ENCODE measurements at places on chromosomes 16 and 17. TPM values are rescaled to one million over a fixed set of nuclear protein-coding genes. Genes with fewer than 3 reads are reported as not detected.

GRCh38 chr16:4207683-4208340 is 34.1 kb downstream of the SRL start:
- no peaks in the 10 kb centered on the region for H3K27me3 ChIP-seq
- DNase-seq = no peak
- H3K36me3 ChIP-seq = no peaks in the 10 kb centered on the region
- no peak overlapping the region for H3K4me3 ChIP-seq
- H3K27ac ChIP-seq = no peak overlapping the region

DNA sequence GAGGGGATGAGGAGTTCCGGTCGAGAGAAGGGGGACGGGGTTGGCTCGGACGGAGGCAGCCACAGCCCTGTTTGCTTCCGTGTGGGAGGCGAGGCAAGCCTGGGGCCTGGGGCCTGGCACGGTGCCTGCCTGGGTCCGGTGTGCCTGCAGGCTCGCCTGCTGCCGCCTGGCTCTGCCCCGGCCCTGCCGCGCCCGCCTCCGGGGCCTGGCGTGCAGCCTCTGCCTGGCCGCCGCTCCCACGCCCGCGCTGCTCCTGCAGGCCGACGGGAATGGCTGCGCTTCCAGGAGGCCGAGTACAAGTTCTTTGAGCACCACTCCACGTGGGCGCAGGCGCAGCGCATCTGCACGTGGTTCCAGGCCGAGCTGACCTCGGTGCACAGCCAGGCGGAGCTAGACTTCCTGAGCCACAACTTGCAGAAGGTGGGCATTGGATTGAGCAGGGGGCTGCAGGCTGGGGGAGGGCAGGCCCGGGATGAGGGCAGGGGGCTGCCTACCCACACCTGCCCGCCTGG is 53.1 kb downstream of the MRC2 start:
- no peak overlapping the region for H3K4me3 ChIP-seq
- no peaks in the 10 kb centered on the region for H3K27me3 ChIP-seq
- no peak for DNase-seq
- H3K36me3 ChIP-seq = peaks cover 20% of the 10 kb centered on the region
- H3K4me1 ChIP-seq = no peaks in the 10 kb centered on the region
- no peak overlapping the region for H3K27ac ChIP-seq

GRCh38 chr16:30113711-30114333 is 485 bp upstream of the GDPD3 start:
- no peaks in the 10 kb centered on the region for H3K27me3 ChIP-seq
- peaks cover 27% of the 10 kb centered on the region for H3K36me3 ChIP-seq
- H3K4me3 ChIP-seq = no peak overlapping the region
- H3K4me1 ChIP-seq = peaks cover 8% of the 10 kb centered on the region
- no peak for DNase-seq
- H3K27ac ChIP-seq = peak overlapping the region; percentile 10

DNA sequence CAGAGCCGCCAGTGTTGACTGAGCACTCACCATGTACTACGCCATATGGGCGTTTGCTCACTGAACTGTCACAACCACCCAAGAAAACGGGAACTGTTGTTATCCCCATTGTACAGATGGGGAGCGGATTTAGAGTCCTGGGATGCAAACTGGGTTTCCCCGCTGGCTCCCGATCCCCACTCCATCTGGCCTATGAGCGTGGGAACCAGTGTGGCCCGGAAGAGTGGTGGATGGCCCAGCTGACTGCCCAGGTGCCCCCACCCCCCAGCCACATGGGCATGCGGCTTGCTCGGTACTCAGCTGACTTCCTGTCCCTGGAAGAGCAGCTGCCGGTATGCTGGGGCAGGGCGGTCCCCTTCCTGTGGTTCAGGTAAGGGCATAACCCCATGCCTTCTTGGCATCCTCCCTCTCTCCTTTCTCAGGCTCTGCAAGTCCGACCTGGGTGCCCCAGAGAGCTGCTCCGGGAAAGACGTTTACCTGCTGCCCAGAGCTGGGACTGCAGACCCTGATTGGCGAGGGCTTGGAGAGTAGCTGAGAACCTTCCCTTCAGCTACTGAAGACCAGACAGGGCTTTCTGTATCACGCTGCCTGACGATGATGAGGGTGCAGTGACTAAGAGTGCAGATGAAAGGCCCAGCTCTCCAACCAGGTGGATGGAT is 16.2 kb downstream of the SOCS3 start:
- no peak for DNase-seq
- H3K27me3 ChIP-seq = no peaks in the 10 kb centered on the region
- peak overlapping the region; percentile 98 for H3K27ac ChIP-seq
- peaks cover 31% of the 10 kb centered on the region for H3K4me1 ChIP-seq
- no peak overlapping the region for H3K4me3 ChIP-seq

BAHCC1 gene
- 3.9 TPM for total RNA-seq

CACNA1H gene
- total RNA-seq = 0.26 TPM

Measured in fibroblast of lung (primary cell).